ENCODE measurements at places on chromosomes 7 and 10.

GRCh38 chr10:515674-516073 is 173.8 kb downstream of the DIP2C start:
- no peak for DNase-seq

- no peak for DNase-seq
Measured at GRCh38 chr7:125147047-125147446, 217.4 kb upstream of the POT1 start.

GRCh38 chr7:44101966-44102845 is 1.9 kb upstream of the AEBP1 start:
- DNase-seq, result no peak

GRCh38 chr7:131321656-131322055 is 6.0 kb upstream of the MKLN1 start:
- no peak for DNase-seq

DNA sequence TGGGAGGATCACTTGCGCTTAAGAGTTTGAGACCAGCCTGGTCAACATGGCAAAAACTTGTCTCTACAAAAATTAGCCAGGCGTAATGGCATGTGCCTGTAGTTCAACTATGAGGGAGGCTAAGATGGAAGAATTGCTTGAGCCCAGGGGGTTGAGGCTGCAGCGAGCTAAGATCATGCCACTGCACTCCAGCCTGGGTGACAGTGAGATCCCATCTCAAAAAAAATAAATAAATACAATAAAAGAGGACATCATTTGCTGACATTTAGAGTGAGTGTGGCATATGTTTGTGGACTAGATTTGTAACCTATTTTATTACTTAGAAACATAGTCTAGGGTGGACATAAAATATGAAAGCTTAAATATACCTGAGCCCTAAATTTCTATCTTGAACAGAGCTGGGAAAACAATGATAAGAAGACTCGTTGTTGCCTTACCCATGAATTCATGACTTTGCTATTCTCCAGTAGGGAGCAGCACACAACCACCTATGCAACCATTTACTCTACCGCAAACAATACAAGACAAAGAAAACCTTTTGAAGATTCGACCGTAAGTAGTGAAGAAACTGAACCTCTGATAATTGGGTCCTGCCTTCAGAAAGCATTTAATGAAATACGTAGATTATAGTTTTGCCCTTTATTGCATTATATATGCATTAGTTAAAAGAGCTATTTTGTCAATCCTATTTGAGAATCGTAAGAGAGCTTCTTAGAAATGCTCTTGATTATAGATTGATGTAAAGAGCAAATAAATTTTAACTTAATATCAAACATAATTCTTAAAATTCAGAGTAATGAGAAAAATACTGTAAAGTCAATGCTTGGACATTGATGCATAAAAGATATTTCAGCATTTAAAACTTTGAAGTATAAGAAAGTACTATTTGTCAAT is 83.5 kb downstream of the GNAT3 start:
- peak; percentile 48 for DNase-seq

DNA sequence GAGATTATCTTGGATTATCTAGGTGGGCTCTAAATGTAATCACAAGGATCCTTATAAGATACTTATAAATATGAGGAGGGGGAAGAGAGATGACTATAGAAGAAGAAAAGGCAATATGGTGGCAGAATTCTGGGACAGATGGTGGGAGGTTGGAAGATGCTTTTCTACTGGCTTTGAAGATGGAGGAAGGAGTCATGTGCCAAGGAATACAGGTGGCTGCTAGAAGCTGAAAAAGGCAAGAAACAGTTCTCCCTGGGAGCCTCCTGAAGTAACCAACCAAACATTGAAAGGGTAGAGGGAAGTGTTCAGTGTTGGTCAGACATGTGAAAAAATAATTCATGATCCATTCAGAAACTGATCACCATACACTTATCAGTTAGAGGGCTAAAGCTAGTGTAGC is 213.3 kb downstream of the WDR11 start:
- no peak for DNase-seq

DNA sequence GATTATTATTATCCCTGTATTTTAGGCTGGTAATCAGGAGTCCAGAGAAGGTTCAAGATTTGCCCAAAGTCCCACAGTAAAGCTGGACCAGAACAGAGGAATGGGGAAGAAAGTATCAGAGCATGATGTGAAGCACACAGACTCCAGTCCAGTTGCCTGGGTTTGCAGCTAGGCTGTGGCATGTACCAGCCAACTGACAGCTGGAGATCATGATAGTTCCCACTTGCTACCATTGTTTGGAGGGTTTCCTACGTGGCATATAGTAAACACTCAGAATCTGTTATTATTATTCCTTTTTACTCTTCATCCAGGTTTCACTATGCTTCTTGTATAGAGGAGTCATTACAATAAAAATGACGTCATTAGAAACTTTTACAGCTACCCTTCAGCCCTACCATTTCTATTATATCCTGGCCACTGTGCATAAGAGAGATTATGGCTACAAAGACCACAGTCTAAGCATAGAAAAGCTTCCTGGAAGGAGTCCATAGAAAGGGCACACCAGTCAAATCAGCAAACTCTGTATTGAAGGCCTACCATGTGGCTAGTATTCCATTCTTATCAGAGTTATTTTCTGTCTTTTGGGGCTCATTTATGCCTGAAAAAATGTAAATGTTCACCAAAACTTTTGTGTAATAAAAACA is 66.6 kb downstream of the MTPN start:
- DNase-seq, result no peak

DNA sequence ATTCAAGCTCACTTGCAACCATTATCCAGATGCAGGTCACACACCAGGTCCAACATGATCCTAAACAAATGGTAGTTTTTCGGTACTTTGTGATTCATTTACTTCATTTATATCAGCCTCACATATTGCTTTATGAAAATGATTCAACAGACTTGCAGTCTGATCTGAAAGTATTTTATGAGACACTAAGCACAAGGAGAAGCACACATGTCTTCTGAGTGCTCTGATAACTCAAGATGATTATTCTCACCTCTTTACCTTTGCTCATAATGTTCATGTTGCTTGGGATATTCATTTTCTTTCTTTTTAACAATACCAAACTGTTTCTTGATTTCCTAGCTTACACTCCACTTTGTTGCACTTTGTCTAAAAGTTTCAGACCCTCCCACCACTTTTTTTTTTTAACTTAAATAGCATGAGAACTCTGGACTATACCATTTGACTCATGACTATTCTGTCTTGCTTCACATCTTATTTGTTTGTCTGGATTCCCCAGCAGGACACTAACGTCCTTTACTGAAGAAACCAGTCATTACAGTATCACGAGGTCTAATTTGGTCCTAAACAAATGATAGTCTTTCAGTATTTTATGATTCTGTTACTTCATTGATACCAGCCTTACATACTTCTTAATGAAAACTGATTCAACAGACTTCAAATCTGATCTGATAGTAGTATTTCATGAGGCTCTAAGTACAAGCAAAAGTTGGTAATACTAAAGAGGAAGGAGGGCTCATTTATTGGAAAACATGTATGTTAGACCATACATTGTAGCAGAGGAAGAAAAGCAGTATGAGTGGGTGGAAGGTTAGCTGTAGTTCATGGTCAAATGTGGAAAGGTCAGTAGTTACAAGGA is 171.8 kb upstream of the AHR start:
- DNase-seq, result no peak

DNA sequence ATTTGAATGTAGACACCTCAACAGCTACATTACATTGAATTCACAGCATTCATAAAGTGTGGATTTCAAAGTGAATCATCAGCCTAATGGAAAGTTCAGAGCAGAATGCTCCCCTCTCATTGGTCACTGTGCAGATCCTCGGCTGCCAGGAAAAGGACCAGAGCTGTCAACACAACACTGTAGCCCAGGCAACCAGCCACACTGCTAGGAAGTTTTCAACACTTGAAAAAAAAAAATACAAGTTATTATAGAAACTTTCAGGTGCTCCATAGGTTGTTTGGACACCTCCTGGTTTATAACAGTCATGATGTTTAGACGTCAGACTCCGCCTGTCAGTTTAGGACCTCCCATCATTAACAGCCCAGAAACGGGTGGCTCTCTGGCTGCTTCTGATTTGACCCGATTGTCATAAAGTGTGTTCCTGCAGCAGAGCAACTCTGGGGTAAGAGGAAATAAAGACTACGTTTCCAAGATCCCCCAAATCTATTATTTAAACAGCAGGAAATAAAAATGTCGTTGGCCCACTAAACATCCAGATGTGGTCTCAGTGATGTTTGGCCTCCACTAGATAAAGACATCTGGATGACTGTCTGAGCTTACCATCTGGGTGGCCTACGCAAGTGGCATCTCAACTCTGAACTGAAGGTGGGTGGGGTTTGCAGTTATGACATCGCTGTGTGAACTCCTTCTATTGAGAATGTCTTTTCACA is 117.4 kb downstream of the CABCOCO1 start:
- DNase-seq, result no peak

DNA sequence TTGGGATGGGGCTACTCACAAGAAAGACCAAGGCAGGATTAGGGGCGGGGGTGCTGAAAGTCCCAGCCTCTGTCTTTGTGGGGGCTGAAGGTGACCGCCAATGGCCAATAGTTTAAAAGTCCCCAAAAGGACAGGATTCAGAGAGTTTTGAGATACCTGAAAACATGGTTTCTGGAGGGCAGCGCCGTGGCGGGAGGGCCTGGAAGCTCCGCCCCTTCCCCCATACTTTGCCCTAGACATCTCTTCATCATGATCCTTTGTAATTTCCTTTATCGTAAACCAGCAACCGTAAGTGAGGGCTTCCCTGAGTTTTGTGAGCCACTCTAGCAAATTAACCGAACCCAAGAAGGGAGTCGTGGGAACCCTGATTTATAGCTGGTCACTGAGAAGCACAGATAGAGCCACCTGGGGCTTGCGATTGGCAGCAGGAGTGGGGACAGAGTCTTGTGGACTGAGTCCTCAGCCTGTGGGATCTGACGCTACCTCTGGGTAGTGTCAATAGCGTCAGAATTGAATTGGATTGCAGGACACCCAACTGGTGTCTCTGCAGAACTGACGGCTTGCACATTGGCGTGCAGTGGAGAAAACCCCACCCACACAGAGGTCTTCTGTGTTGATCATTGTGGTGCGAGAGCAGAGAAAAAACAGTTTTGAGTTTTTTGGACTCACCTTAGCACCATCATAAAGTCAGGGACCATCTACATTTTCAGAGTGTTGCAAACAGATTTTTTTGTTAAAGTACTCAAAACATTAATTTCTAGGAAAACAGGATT is 169.3 kb downstream of the USP6NL start:
- no peak for DNase-seq

GRCh38 chr7:45663965-45664633 is 89.9 kb downstream of the ADCY1 start:
- DNase-seq, result no peak

DNA sequence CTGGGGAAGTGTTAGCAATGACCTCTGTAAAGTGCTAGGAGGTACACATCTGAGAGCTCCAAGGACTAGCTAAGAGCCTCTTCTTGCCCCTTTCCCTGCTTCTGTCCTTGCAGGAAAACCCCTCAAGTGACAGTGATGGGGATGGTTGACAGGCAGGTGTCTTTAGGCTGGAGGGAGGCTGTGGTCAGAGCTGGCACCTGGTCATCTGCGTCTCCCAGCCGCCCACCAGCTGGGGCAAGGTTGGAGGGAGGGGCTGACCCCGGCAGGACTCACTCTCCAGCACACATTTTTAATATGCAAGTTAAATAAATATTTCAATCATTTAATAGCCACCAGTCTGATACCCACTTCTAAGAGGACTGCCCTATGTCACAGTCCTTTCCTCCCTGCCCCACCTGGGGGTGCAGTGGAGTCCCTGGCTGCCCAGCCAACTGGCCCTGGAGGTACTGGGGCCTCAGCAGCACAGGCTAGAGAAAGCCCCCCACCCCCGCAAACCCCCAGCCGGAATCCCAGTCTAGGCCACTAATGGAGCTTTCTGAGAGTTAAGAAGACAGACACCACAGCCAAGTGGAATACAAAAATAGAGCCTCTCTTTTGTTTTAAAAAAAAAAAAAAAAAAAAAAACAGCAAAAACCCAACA is 6.3 kb downstream of the FGF8 start:
- DNase-seq, result no peak

GRCh38 chr7:82396343-82396742 is 47.2 kb downstream of the CACNA2D1 start:
- peak; percentile 15 for DNase-seq

GRCh38 chr10:113431398-113432160 is 121.3 kb upstream of the HABP2 start:
- no peak for DNase-seq

GRCh38 chr10:77420947-77421523 is 216.6 kb downstream of the KCNMA1 start:
- DNase-seq, result no peak

DNA sequence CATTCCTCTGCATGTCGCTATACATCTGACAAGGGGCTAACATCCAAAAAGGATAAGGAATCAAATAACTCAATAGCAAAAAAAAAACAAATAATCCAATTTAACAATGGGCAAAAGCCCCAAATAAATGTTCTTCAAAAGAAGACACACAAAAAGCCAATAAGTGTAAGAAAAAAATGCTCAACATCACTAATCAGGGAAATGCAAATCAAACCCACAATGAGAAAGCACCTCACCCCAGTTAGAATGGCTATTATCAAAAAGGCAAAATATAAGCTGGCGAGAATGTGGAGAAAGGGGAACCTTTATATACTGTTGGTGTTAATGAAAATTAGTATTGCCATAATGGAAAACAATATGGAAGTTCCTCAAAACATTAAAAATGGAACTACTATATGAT is 14.3 kb downstream of the ARHGAP12 start:
- DNase-seq, result no peak

- DNase-seq, result no peak
Measured at GRCh38 chr10:42962110-42962901, 114.6 kb upstream of the RET start.

GRCh38 chr10:133040198-133040597 is 47.5 kb upstream of the ADGRA1 start:
- DNase-seq, result no peak

DNA sequence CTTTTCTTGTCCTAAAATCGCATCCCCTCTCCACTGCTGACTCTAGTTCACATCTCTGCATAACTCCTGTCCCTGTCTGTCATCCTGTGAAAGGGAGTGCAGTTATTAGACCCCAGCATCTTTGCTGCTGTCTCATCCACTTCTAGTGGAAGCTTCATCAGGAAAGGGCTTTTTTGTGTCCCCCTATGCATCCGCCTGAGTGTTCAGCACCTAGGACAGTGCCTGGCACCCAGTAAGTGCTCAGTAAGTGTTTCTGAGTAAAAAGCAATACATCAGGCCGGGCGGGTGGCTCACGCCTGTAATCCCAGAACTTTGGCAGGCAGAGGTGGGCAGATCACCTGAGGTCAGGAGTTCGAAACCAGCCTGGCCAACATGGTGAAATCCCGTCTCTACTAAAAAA is 211.8 kb upstream of the FOXK1 start:
- DNase-seq, result no peak
